ENCODE measurements at places on chromosomes 11 and 22. TPM values are rescaled to one million over a fixed set of nuclear protein-coding genes. Genes with fewer than 3 reads are reported as not detected.

DNA sequence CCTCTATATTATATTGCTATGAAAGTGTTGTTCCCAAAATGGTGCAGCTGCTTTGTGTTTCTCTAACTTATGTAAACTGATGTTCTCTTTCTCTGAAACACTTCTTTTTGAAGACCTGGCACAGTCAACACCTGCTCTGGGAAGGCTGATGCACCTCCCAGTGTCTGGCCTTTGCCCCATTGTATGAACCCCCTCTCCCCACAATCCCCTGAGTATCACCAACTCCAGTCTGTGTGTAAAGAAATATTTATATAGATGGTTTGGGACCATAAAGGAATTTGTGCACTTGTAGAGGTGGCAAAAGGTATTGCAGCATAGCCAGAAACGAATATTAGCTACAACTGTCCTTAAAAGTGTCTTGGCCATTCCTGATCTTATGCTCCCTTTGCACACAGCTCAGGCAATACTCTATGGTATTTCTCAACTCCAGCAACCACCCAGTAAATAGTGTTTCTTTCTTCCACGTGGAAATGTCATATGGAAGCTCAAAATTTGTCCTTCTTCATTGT is 365.2 kb upstream of the DDI1 start:
- no peak for DNase-seq

- peak; percentile 30 for DNase-seq
Measured at GRCh38 chr22:25482091-25482760, 82.2 kb upstream of the GRK3 start.

GRCh38 chr11:128616161-128616560 is 28.8 kb upstream of the ETS1 start:
- DNase-seq = no peak

GRCh38 chr11:12005476-12005875 is 3.0 kb downstream of the DKK3 start:
- DNase-seq = no peak

DNA sequence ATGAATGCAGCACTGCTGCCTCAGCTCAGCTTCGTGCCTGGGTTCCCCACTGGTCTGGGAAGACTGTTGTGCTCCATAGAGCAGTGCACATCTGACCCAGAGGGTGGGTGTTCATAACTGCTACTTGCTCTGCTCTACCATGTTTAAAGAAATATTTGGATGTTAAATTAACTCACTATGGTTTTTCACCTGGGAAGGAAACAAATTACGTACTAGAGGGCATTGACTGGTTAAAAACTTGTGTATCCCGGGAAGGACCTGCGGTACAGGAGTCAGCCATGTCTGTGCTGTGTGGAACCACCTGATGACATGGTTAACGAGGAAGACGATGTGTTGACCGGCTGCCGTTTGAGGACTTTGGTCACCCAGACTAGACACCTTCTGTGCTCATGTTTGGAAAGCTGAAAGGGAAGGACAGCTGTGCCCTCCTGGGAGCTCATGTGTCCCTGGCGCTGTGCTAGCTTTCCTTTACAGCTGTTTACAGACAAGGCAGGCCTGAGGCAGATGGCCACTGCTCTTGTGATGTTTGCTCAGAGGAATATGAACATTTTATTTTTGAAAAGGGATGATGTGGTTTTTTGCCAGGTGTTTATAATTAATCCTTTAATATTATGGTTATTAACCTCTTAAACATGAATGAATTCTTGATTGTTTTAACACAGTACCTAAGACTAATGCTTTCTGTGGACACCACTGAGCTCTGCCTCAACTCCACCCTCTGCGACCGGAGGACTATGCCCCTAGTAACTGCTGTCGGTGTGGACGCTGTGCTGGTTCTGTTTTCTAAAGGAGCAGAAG is 14.3 kb upstream of the AIFM3 start:
- no peak for DNase-seq

DNA sequence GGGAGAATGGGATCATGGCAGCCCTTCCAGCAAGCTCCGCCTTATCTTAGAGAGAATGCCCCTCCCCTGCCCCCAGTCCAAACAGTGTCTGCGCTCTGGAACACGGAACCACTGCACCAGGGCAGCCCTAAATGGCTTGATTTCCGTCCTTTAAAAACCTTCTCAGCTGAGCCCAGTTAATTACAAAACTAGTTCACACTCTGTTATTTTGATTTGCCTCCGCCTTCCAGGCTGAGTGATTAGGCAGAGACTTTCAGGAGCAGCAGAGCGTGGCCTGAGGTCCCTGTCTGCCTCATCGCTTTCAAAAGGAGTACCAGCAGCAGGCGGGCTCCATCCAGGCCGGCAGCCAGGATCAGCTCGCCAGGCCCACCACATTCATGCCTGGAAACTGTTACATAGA is 313.0 kb downstream of the BRD1 start:
- DNase-seq = no peak

GRCh38 chr11:111452146-111452545 is 60.0 kb downstream of the BTG4 start:
- no peak for DNase-seq

- no peak for DNase-seq
Measured at GRCh38 chr11:76056876-76057275, 149.4 kb downstream of the WNT11 start.

DNA sequence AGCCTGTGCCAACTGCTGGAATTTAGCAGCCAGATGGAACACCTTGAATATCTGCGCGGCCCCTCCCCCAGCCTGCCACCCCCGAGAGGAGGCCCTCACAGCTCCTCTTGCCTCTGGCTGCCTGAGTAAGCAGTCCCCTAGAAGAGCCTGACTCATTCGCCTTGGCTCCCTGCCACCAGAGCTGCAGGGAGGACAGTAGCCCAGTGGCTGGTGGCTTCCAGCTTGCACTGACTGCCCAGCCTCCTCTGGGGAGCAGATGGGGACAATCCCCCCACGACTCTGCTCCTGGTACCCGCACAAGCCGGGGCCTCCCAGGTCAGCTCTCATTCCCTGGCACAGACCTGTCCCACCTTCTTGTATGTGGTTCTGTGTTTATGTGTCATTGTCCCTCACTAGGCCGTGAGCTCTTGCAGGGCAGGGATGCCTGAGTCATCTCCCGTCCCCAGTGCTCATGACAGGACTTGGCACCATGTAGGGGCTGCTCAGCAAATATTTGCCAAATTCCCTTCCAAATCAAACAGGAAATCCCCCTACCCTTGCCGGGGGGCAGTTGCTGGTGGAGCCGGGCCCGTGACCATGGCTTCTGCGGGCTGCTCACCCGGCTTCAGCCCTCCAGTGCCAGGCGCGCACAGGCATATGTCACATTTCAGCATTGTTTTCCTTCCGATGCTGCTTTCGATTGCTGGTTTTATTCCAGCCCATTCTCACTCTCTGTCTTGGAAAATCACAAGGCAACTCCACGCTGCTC is 43.6 kb downstream of the CACNG2 start:
- DNase-seq = peak; percentile 91

- no peak for DNase-seq
Measured at GRCh38 chr11:112628676-112629075, 332.5 kb upstream of the NCAM1 start.

GRCh38 chr22:39592081-39593065 is 21.8 kb downstream of the CACNA1I start:
- DNase-seq = peak; percentile 76

DNA sequence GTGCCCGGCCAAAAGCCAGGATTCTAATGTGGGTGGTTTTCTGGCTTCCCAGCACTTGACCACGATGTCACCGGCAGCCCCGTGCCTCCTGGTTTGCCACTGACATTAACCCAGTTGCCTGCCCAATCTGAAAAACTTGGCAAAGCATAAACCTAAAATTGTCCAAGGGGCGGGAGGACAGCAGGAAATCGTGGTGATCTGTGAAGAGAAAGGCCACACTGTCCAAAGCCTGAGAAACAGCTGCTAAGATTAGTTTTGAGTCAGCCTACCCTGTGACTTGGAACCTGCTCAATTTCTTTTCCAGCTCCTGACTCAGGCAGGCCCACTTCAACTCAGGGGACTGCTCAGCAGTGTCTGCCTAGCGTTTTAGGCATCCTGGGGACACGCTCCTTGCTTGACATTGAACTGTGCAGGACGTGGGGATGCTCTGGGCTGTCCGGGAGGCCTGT is 8.2 kb upstream of the F2 start:
- peak; percentile 70 for DNase-seq

DNA sequence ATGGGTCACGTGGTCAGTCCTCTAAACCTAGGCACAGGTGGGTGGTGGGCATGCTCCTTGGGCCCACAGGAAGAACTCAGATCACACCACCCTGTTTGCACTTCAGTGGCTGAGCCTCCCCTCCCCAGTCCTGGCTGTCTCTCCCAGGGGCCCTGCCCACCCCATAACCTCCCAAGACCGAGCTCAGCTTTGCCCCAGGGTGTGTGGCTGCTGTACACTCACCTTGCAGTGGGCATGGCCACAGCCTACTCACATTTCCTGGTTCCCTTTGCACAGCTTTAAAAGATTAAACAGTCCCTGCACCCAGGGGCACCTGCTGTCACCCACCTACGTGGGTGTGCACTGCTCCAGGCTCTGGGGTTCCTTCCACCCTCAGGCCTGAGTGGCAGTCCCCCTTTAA is 13.8 kb downstream of the TRIOBP start:
- no peak for DNase-seq

DNA sequence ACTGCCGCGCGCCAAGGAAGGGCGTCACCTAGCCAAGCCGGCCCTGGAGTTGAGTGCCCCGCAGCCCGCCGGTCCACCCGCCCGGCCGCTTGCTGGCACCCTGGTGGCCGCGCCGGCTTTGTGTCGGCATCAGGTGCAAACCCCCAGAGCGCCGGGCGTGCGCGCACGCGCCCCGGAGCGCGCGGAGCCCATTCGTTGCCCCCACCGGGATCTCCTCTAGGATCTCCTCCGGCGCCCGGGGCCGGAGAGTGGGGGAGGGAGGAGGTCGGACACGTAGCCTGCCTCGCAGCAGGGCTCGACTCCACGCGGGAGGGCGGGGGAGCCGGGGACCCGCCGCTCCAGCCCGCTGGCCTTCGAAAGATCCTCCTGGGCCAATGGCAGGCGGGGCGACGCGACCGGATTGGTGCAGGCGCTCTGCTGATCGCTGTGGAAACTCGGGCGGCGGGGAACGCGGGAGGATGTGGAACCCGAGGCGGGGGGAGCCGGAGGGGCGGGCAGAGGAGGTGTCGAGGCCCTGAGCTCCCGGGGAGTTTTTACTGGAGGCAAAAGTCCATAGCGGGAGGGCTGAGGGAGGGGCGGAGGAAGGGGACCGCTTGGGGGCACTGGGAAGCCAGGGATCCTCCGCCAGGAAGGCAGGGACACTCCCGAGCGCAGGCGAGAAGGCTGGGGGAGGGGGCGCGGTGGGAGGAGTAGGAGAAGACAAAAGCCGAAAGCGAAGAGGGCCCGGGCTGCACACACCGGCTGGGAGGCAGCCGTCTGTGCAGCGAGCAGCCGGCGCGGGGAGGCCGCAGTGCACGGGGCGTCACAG is at the start of gene FADS2:
TSS of gene FADS2 (plus strand) at position 730 of the 808 bp plus-strand sequence. CDS start 91 bp downstream, outside the sequence.
- peak; percentile 96 for DNase-seq

DNA sequence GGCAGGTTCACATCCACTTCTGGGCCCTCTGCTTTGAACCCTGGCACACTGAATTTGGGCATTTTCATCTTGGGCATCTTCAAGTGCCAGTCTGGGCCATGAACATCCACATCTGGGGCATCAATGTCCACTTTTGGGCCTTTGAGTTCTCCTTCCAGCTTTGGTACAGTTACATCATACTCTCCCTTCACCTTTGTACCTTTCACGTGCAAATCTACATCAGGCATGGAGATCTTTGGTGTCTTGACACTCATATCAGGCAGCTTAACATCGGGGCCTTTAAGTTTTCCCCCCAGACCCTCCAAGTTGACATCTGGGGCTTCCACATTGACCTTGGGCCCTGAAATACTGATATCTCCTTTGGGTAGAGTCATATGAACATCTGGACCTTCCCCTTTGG is 14.5 kb downstream of the AHNAK start:
- DNase-seq = no peak

DNA sequence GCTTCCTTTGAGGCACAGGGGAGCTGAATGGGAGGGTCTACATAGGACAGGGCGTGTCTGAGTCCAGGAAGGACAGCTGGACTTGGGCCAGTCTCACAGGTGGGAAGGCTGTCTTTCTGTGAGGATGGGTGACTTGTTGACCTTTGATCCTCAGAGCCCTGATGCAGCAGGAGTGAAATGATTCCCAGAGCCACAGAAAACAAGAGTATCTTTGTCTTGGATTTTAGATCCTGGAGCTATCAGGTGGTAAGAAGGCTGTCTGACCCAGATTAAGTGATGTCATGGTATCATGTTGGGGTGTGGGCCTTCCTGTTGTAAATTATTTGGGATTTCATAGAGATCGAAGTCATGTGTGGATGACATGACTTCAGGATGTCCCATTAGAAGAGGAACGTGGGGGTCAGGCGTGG is 15.0 kb downstream of the PTPRJ start:
- no peak for DNase-seq

DNA sequence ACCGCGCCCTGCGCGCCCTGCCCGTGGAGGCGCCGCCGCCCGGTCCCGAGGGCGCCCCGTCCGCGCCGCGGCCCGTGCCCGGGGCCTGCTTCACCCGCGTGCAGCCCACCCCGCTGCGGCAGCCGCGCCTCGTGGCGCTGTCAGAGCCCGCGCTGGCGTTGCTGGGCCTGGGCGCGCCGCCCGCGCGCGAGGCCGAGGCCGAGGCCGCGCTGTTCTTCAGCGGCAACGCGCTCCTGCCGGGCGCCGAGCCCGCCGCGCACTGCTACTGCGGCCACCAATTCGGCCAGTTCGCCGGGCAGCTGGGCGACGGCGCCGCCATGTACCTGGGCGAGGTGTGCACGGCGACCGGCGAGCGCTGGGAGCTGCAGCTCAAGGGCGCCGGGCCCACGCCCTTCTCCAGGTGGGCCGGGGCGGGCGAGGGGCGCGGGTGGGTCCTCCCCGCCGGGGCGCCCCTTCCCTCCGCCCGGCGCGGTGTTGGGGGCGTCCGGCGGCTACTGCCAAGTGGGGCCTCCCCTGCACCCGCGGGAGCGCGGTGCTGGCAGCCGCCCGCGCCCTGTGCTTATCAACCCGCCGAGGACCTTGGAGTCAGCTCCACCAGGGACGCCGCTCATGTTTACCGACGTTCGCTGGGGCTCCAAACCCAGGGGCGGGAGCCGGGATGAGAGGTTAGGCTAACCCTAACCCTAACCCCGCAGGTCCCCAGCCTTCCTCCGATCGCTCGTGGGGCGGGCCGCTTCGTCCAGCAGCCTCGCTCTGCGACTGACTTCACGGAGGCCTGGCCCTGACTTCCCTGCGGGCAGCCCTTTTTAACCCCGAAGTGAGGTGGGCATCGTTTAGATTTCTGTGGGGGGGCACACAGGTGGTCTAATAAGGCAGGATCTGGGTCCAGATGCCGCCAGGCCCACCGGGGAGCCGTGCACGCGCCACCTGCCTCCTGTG is 649 bp downstream of the SELENOO start:
- no peak for DNase-seq

The EIF3L gene
- 295 TPM for polyA plus RNA-seq

The KCNJ4 gene
- polyA plus RNA-seq = 1.7 TPM

The INTS4 gene
- polyA plus RNA-seq = 20.2 TPM

The FOSL1 gene
- 1.7 TPM for polyA plus RNA-seq

The TEX54 gene
- 40.7 TPM for polyA plus RNA-seq

The OR52H1 gene
- polyA plus RNA-seq = not detected

The OR5P2 gene
- polyA plus RNA-seq = not detected
